SK-N-SH (cell line): ENCODE measurements at places on chromosomes 1 and 21. TPM values are rescaled to one million over a fixed set of nuclear protein-coding genes. Genes with fewer than 3 reads are reported as not detected.

DNA sequence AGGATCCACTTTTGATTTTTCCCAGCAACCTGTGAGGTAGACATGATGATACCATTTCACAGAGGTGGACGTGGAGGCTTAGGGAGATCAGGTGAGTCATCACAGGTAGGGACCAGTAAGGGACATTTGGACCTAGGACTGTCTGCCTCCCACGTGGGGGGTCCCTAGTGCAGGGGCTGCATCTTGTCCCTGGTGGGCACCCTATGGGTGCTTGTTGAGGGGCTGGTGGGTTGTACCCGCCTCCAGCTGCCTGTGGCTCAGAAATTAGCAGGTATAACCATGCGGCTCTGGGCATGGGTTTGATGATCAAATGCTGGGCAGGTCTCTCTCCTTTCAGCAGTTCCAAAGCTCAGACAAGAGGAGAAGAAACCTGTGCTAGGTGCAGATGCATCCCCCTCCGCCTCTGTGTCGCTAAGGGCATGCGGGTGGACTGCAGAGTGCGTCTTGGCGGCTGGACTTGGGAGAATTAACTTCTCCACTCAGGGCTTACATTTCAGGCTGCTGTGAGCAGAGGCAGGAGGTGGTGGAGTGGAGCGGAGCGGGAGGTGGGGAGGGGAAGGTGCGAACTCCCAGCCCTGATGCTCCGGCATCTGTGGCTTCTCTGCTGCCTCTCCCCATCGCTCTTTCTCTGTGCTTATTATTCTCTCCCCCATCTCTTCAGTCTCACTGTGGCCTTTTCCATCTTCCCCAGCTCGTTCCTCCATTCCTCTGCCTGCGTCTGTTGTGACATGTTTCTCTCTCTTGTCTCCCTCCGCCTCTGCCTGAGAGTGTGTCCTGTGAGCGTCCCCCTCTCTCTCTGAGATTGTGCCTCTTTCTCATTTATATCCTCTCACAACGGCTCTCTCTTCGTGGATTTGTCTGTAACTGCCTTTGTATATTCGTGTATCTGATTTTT is 146.8 kb downstream of the PTPRU start:
- DNase-seq: no peak

DNA sequence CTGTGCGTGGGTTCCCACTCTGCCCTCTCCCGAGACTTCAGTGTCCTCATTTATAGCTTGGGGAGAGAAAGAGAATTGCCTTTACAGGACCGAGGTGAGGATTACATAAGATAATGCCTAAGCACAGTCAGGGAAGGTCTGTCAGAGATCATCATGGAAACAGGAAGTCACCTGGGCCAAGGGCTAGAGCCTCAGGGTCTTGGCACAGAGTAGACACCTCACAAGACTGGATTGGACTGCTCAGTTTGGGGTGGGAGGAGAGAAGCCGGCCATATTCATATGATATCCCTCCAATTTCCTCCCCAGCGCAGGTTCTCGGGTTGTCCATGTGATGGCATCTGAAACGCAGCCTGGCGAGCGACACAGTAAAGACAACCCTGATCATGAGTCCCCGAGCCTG is 3.8 kb downstream of the CNR2 start:
- DNase-seq: no peak

DNA sequence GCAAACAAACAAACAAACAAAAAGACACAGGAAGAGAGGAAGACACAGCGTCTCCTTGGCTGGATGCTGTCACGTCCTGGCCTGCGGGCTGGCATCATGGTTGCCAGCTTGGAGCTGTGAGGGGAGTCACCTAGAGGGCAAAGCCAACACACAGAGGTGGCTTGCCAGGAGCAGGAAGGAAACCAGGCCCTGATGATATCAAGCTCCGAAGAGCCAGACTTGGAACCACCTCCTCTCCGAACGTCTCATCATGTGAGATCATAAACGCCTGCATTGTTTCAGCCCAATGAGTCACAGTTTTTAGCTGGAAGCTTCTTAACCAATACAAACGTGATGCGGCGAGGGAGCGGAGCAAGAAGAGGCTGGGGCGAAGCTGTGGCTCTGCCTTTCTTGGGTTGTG is 8.7 kb downstream of the PLA2G2D start:
- no peak for DNase-seq

DNA sequence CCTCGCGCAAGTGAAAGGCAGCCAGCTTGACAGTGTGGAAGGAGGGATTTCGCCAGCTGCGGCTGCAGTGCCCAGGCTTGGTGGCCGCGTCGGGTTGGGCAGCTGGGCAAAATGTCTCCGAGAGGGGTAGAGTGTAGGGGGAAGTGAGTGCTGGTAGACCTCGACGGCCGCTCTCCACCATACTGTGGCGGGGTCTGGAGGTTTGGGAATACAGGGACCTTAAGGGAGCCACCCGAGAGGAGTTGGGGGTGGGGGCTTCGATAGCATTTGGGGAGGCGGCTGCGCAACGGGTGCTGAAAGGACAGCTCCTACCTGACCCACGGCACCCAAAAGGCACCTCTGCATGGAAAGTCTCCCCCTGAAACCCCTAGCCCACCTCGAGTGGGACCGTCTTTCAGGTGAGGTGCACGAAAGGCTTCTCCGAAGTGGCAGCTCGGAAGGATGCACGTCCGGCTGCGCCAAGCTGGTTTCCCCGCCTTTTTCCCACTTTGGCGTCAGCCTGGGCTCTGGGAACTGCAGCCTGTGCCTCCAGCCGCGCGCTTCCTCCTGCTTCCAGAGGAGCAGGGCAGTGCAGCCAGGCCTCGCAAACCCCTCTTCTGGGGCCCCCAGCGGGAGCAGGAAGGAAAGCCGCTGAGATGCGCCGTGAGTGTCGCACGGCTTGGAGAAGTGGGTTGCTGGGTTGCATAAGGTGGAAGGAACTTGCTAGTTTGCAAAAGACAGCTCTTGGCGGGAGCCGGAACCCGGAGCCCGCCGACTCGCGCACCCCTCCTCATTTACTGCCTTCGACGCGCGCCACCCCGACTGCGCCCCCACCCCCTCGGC is 531 bp upstream of the HMGN2 start:
- DNase-seq: peak; percentile 51

DNA sequence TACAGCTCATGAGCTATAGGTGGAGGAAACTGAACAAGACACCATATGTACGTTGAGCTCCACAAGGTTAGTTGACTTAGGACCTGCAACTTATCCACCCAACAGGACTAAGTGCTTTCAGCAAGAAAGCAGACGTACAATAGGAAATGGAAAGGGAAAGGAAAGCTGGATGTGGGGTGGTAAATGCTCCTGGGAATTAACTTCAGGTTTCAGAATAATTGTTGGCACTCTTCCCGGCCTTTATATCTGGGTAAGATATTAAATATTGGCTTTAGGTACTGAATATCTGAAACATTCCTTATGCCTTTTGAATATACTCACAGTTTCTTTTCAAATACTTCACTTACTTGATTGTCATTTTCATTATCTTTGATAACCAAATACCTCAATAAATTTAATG is 36.3 kb downstream of the GLMN start:
- no peak for DNase-seq

DNA sequence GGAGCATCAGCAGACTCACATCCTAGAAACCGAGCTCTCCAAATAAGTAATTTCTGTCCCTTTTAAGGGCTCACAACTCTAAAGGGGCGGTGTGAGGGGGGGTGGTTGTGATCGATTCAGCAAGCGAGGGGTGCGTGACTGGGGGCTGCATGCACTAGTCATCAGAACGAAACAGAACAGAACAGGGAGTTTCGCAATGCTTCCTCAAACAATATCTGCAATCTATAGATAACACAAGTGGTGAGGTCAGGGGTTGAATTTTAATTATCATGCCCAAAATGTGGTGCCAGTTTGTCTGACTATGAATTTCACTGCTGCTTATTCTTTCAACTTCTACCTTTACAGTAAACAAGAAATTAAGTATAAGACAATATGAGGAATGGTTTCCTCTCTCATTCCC is 1003.0 kb upstream of the NCAM2 start:
- DNase-seq: no peak

GRCh38 chr1:205994346-205994745 is 8.8 kb downstream of the RAB7B start:
- no peak for DNase-seq

- DNase-seq: no peak
Observed at GRCh38 chr1:29876902-29877301, 640.6 kb downstream of the PTPRU start.

DNA sequence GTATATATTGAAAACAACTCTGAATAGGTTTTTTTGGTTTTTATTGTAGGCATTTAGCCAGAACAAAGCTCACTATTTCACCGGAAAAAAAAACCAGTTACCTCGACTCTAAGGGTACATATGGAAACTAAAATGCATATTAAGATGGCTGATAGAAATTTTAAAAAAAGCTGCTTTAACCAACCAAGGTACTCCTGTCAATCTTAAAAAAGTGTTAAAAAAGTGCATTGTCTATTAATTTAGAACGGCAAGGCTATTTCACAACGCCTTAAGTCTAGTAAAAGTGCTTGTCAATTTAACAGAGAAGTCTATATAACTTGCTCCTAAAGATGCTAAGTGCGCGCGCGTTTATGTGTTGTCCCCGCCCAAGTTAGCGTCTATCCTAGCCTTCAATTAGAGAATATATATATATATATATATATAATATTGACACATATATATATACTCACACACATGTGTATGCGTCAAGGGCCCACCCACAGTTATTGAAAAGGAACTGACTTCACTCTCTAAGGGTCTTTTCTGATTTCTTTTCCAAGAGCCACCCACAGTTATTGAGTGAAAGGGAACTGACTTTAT is 934 bp downstream of the ASPM start:
- DNase-seq: no peak

- no peak for DNase-seq
Observed at GRCh38 chr1:97634758-97635157, 286.1 kb downstream of the DPYD start.

GRCh38 chr1:237568955-237569354 is 321.8 kb downstream of the ZP4 start:
- DNase-seq: no peak

GRCh38 chr1:15952317-15953258 is 23.3 kb downstream of the ZBTB17 start:
- no peak for DNase-seq

DNA sequence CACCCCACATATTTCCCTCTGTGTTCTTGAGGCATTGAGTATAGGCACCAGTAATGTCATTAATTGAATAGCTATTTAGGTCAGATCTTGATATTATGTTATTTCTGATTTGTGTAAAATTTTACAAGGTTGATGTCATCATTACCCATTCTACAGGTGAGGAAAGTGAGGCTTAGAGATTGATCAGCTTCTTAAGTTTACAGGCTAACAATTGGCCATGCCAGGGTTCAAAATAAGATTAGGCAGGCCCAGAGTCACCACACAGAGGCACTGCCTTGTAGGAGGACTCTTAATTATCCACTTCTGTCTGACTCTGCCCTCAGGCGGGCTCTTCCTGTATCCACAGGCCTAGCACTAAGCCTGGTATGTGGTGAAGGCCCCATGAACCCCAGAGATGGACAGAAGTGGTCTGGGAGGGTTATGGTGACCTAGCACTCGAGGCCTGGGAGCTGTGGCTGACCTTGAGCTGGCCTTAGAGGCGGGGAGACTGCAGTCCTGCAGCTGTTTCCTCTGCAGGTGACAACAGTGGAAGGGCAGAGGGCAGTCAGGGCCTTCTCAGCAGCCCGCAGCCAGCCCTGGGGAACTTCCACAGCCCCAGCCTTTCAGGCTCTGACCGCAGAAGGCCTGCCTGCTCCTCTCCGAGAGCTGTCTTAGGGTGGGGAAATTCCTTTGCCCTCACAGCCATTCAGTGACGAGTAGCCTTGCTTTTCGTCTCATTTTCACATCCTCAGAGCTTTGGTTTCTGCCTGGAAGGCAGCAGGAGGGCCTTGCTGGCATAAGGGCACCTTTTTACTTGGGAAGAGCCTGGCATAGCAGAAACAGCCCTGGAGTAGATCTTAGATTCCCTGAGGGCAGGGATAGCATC is 12.2 kb downstream of the ZDHHC18 start:
- DNase-seq: no peak

DNA sequence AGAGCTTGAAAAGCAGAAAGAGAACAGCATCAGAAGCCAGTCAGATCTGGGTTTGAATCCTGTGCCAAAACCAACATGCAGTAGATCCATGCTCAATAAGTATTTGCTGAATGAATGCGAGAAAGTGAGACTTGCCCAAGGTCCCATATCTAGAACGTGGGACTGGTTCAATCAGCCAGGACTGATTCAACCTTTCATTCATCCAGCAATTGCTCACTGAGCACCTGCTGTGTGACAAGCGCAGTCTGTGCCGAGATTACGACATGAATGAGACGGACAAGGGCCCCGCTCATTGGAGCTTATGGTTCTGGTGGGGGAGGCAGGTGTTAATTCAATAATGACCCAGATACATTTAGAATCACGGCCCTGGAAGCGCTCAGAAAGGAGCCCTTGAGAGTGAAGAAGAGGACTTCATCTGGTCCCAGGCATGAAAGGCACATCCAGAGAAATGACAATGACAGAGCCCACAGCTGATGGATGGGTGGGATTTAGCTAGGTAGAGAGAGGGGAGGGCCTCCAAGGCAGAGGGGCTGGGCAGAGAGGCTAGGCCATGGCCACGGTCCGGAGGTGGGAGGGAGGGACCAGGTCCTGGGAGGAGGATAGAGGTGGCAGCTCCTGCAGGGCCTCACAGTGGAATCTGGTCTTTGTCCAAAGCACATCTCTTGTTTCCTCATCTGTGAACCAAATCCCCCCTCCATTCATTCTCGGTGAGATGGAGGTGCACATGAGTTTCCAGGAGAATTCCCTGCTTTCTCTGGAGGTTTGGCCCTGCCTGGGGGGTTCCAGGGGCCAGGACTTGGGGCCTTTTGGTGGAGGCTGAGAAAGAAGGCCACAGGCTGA is 4.2 kb upstream of the FAM131C start:
- DNase-seq: no peak

- DNase-seq: peak; percentile 41
Observed at GRCh38 chr1:89719502-89720306, 86.8 kb downstream of the LRRC8C start.

GRCh38 chr21:42102076-42102475 is 31.0 kb downstream of the UMODL1 start:
- no peak for DNase-seq

DNA sequence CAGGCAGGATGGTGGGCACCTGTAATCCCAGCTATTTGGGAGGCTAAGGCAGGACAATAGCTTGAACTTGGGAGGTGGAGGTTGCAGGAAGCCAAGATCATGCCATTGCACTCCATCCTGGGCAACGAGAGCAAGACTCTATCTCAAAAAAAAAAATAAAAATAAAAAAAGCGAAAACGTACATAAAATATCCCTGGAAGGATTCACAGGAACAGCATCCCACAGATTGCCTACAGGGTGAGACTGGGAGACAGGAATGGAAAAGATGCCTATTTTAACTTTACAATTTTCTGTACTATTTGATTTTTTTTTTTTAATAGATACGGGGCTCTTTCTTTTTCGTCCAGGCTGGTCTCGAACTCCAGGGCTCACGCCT is 604 bp upstream of the NBPF3 start:
- DNase-seq: no peak

- no peak for DNase-seq
Observed at GRCh38 chr1:81466961-81467360, 333.8 kb upstream of the ADGRL2 start.

S100A7 gene
- not detected in 2 replicates for polyA plus RNA-seq

MSH4 gene
- not detected in 2 replicates for polyA plus RNA-seq

DMRTA2 gene
- polyA plus RNA-seq: 0.02 TPM in 1 of 2 replicates, not detected in the other

PBX1 gene
- 25.3 and 27.0 TPM in 2 replicates for polyA plus RNA-seq

CBR3 gene
- polyA plus RNA-seq: 5.7 and 6.7 TPM in 2 replicates

CRP gene
- polyA plus RNA-seq: not detected in 2 replicates

COL18A1 gene
- polyA plus RNA-seq: 93.6 and 118 TPM in 2 replicates

HNRNPCL2 gene
- not detected in 2 replicates for polyA plus RNA-seq

GPR37L1 gene
- polyA plus RNA-seq: not detected in 2 replicates
